Hematopoietic multipotent progenitor cell treated with erythropoietin and hydrocortisone succinate and interleukin-3 and kit ligand, for 15 days (in vitro differentiated cells): ENCODE measurements at places on chromosomes 13 and 19.
A peak's percentile ranks its signal among the peaks of the same experiment; 100 is the strongest.

GRCh38 chr13:99973163-99973807 lies 1.7 kb upstream of the ZIC5 start:
- no peak for DNase-seq

- DNase-seq: no peak
These were observed 56.1 kb upstream of the SERPINE3 start for GRCh38 chr13:51283371-51283770.

- DNase-seq: peak; percentile 63
These were observed 33.9 kb upstream of the CEACAM21 start for GRCh38 chr19:41541990-41542584.

GRCh38 chr13:33518452-33518851 lies 232.9 kb upstream of the STARD13 start:
- DNase-seq: no peak

DNA sequence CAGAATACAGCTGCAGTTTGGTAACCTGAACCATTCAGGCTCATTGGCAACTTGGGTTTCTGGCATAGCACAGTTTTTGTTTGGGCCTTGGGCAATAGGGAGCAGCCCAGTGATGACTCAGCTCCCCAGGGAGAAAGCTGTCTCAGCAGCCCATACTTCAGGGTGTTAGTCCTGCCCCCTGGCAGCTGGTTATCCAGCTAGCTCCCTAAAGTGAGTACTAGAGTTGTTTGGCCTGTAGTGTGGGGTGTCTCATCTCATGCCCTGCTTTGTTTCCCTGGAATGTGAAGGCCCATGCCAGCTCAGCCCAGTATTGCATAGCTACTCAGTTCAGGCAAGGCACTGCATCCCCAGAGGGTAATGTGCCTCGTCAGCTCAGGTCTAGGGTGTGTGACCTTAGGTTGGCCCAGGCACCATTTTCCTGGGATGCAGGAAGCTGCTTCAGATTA lies 18.2 kb upstream of the ZNF543 start:
- peak; percentile 53 for DNase-seq

DNA sequence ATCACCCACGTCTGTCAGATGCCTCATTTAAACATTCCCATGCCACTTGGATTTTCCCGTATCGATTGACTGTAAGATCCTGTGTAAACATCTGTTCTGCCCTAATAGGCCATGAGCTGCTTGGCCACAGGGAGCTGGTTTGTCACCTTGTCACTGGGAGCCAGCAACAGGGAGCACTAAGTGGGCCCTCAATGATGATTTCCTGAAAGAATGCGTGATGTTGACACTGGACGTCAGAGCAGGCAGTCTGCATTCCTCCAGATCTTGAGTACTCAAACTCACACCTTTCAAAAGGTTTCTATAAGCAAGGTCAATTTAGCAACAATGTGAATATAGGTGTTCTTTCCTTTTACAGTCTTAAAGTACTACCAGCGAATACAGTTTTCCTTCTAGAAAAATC lies 78.8 kb downstream of the TUBGCP3 start:
- DNase-seq: no peak

DNA sequence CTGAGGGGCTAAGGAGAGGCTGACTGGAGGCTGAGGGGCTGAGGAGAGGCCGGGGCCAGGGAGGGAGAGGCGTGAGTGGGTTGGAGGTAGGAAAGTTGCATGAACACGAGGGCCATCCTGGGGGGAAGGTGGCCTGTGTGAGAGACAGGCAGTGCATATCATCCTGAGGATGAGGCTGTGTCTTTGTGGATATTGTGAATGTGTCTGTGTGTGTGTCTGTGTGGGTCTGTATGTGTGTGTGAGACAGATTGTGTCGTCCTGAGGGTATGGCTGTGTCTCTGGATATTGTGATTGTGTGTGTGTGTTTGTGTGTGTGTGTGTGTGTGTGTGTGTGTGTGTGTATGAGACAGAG lies 422 bp downstream of the ZNF71 start:
- no peak for DNase-seq

DNA sequence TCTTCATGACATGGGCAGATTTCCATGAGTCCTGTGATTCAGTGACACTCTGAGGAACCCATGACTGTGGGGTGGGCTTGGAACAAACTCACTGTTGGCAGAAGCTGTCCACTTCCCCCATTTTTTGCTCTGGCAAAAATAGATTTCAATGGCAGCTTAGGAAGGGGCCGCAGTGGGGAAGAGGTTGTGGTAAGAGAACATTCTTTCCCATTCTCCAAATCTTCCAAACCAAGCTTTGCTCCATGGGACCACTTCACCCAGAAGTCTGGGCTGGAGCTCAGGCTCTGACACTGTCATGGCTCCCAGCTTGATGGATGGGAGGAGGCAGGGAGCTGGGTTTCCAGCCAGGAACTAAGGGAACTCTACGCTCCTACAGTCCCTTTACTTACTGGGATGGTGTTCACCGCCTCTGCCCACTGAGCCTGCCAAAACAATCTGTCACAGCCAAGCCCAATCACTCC lies 24.9 kb upstream of the MEDAG start:
- DNase-seq: no peak

DNA sequence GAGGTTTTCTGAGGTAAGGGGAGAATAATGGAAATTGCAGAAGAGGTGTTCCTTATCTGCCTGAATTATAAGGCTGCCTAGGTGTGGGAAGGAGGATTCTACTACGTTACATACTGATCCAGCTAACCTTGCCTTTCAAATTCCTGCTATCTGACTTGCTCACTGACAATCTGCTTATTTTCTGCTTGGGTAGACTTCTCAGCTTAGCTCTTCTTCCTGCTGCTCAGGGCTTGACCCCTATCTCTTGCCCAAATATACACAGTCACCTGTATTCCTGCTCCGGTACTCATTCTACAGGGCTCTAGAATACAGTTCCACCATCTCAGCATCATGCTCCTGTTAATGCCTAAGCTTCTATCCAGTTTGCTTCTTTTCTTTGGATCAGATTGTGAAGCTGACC lies 1607.6 kb downstream of the OLFM4 start:
- no peak for DNase-seq

- no peak for DNase-seq
These were observed 13.4 kb downstream of the CAPS start for GRCh38 chr19:5927441-5927821.

GRCh38 chr13:40336228-40337221 lies 329.9 kb downstream of the FOXO1 start:
- DNase-seq: no peak

GRCh38 chr13:21150013-21150412 lies 26.3 kb downstream of the SKA3 start:
- DNase-seq: no peak

DNA sequence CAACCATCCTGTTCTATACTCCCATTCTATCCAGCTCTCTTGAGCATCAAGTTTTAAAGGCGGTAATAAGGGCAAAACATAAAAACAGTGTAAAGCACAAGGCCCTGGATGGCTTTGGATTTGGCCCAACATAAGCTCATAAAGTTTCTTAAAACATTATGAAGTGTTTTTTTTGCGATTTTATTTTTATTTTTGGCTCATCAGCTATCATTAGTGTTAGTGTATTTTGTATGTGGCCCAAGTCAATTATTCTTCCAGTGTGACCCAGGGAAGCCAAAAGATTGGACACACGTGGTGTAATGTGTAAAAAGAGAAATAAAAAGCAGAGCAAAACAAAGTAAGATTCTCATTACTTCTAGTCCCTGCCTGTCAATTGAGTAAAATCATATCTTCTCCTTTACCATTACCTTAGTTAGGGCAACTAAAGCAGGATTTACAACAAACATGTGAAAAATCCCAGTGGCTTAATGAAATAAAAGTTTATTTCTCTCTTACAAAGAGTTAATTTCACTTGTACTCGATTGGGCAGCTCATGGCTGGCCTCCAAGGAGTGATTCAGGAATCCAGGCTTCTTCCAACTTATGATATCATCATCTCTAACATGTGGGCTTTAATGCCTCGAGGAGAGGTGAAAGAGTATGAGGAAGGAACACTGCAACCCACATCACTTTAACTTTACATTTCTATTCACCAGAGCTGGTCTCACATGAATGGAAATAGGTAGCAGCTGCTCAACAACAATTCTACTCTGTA lies 725.2 kb upstream of the SLITRK1 start:
- DNase-seq: no peak

- DNase-seq: no peak
These were observed 149.7 kb downstream of the OXGR1 start for GRCh38 chr13:96844616-96845015.

DNA sequence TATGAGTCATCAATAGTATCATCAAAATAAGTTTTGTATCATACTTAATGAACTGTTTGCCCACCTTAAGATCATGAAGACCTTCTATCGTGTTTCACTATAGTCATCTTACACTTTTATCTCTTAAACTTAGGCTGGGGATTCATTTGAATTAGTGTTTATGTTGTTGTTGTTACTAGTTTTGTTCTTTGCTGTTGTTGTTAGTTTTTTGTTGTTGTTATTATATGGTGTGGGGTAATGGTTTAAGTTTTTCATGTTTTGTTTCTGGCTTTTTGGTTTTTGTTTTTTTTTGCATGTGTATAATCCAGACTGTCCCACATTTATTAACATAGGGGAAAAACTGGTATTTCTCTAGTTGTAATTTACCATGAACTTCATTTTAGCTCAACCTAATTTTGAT lies 965.1 kb upstream of the MIR17HG start:
- DNase-seq: no peak

GRCh38 chr13:97194479-97194878 lies 27.7 kb upstream of the MBNL2 start:
- peak; percentile 56 for DNase-seq

- no peak for DNase-seq
These were observed 19.8 kb downstream of the ZNF583 start for GRCh38 chr19:56423985-56424353.

DNA sequence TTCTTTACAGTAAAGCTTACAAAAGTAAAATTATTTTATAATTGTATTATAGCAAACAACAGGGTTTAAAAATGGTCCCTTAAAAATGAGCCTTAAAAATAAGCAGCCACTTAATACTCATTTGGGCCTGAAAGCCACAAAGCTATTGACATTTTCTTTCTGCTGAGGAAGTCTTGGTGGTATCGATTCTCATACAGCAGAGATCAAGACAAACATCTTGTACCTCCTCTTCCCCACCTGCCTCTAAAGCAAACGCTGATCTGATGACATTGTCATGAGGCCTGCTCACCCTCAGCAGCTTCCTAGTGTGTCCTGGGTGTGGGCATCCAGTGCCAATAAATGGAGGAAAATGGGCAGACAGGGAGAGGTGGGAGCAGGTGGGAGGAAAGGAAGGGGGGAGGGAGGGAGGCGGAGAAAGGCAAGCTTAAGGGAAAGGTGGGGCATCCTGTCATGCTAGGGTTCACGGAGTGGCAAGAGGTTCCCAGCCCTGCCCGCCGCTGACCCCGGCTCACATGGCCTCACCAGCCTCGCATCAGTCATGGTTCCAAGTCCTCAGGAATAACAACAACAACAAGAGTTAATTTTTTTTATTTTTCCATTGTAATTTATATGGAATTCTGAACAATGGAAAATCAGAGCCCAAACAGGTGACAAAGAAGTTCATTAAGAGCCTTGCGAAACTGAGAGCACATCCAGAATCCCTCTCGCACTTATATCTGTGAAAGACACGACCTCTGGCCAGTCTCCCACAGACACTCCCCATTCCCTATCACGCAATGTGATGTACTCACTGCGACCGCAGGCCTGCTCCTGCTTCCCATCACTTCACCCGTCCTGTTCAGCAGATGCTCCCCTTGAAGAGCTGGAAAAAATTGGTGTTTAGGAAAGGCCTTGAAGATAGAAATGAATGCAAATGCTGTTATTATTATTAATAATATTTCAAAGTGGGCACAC lies 15.1 kb upstream of the ATP11A start:
- DNase-seq: no peak

DNA sequence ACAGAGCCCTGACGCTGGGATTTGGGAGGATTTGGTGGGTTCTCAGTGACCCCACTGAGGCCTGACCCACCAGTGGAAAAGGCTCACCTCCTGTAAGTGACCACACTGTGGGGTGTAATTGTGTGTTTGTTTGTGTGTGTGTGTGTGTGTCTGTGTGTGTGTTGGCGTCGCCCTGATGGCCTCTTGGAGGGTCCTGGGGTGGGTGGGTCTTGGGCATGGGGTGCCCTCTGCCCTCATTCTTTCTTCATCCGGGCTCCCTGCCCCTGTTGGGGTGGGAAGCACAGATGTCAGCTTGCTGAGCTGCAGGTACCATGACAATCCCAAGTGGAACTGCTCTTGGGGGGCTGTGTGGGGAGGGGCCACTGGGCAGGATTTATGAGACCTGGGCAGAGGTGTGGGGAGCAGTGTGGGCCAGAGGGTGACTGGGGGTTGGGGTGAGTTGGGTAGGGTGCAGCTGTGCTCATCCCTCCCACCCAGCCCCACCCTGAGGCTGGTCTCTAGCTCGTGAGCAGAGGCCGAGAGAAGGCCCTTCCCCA lies 22.8 kb downstream of the WTIP start:
- DNase-seq: no peak

DNA sequence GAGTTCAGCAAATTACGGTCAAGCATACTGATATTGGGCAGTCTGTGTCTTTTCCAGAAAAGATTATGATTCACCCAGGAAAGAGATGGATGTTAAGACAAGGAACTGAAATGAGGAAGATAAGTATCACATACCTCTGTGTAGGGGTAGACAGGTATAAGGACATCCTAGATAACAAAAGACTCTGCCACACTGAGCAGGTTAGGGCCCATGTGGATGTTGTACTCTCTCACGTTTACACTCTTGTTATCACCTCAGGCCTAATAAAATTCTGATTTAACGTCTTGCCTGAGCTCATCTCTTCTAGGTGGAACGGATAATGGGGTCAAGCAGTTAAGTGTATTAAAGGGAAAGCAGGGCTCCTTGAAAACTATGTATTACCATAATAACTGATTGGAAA lies 2480.8 kb downstream of the PCDH9 start:
- no peak for DNase-seq

GRCh38 chr13:26280822-26281221 lies 26.9 kb downstream of the CDK8 start:
- DNase-seq: no peak

- DNase-seq: no peak
These were observed 50.0 kb downstream of the PTPRS start for GRCh38 chr19:5290336-5291262.

DNA sequence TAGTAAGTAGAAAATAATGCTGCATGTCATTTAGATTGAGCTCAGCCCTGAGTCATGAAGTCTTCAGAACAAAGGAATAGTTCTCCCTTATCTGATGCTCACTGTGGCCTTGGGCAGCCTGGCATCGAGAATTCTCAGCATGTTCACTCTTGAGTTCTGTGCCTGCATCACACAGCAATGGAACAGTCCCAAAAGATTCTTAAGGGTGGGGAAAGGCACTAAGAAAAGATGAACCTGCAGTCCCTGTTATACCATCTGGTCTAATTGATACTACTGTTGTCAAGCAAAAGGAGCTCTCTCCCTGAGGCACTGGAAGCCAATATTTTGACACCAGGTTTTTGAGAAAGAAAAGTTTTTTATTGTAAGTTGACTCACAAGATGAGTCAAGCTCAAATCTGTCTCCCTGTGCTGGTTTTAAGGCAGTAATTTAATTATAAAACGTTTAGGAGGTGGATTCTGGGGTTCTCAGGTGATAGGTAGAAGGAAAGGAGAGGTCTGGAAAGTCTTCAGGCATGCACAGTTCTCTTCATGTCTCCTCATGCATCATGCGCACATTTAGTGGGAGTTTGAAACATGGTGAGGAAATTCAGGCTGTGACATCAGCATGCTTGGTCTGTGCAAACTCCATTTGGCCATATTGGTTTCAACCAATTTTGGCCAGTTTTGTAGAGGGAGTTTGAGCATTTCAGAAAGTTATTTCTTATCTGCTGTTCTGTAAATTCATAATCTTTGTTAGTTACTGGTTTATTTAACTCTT lies 38.1 kb upstream of the ZNF766 start:
- no peak for DNase-seq

GRCh38 chr19:55832676-55833075 lies 877 bp upstream of the NLRP11 start:
- DNase-seq: no peak
